ENCODE measurements at places on chromosomes 2 and 18.

- DNase-seq, result no peak
Measured at GRCh38 chr2:122704109-122704563, 948.7 kb downstream of the TSN start.

DNA sequence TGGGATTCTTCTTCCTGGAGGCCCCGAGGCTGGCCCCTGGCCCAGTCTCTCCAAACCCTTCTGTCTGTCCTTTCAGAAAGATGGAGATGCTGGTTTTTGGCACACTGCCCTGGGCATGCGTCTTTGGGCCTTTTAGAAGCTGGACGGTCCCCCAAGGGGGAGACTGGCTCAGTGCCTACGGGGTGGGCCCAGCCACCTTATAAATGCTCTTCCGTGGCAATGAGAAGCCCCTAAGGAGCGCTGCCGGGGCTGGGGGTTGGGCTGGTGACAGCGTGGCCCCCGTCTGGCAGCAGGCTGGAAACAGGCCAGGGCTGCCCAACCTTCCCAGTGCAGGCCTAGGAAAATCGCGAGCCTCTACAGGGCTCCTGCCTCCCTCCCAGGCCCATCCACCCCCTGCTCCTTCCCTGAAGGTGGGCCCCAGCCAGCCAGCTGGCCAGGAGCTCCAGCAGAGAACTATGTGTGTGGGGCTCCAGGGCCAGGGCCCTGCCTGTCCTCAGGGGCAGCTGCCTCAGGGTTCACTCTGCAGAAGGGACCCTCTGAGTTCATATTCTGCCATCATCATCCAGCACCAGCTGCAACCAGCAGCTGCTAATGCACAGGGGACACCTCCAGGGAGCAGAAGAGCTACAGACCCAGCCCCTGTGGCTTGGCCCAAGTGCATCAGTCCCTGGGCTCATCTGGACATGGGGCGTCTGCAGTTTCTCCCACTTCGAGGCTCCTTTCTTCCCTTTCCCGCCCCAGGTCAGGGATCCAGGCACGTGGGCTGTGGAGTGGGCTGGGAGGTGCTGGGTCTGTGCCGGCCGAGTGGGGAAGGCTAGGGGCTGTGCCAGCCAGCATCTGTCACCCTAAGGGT is 107.6 kb upstream of the OTOS start:
- no peak for DNase-seq

- DNase-seq, result no peak
Measured at GRCh38 chr2:226902041-226902966, 66.5 kb downstream of the RHBDD1 start.

- no peak for DNase-seq
Measured at GRCh38 chr2:182951948-182952663, 85.7 kb upstream of the FRZB start.

DNA sequence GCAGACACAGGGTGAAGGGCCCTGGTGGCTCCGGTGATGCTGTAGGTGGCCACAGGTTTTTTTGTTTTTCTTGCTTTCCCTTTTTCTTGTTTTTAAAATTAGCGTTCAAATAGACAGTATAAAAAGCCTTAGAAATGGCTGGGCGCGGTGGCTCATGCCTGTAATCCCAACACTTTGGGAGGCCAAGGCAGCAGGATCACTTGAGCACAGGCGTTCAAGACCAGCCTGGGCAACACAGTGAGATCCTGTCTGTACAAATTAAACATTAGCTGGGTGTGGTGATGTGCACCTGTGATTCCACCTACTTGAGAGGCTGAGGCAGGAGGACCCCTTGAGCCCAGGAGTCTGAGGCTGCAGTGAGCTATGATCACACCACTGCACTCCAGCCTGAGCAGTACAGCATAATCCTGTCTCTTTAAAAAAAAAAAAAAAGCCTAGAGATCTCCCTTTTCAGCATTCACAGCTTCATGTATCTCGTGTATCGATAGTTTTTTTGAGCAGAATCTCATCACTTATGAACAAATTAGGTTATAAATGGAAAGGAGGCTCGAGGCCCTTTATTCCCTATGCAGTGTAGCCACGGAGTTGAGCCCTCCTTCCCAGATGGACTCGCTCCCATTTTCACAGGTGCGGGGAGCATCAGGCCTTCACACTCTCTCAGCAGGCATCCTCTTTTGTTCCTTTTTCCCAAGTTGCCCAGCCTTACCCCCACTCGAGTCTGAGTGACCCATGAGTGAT is 50.8 kb downstream of the EMILIN2 start:
- no peak for DNase-seq

- no peak for DNase-seq
Measured at GRCh38 chr2:129847043-129847442, 132.4 kb upstream of the RAB6C start.

DNA sequence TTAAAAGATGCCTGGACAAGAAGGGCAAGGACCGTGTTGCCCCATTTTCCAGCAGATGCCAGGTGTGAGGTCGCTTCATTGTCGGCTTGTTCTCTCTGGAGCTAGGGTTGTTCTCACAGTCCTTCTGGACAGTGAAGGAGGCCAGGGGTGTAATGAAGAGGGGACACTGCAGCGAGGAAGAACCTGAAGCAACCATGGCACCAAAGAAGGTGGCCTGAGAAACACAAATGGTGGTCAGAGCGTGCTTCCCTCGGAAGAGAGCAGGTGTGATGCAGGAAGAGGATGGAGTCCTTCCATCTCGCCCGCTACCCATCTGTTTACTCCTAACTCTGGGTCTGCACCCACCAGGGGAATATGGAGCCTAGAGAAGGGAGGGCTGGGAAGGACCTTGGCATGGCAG is 50.3 kb upstream of the TWIST2 start:
- no peak for DNase-seq

DNA sequence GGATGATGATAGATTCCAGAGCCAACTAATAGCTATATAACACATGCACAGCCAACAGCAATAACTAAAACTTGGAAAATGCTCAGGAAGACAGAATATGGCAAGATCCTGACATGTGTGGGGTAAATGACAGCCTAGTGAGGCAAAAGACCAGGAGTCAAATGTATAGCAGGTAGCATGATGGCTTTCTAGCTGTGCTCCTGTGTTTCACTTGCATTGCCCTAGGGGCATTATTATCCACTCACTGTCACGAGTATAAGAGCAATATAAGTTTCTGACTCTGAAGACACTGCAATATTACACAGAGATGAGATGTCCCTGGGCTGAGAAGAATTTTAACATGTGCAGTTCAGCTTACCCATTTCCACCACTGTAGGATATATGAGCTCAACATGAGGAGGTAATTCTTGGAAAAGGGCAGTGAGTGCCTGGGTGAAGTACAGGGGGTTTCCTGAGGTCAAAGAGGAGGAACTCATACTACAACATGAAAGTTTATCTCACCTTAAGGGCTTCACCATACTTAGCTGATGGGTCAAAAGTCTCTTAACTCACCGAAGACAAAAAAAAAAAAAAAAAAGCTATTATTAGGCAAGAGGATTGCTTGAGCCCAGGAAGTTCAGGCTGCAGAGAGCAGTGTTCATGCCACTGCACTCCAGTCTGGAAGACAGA is 1385.6 kb upstream of the SLC39A10 start:
- no peak for DNase-seq

- DNase-seq, result no peak
Measured at GRCh38 chr2:156538083-156538504, 101.9 kb downstream of the GPD2 start.

DNA sequence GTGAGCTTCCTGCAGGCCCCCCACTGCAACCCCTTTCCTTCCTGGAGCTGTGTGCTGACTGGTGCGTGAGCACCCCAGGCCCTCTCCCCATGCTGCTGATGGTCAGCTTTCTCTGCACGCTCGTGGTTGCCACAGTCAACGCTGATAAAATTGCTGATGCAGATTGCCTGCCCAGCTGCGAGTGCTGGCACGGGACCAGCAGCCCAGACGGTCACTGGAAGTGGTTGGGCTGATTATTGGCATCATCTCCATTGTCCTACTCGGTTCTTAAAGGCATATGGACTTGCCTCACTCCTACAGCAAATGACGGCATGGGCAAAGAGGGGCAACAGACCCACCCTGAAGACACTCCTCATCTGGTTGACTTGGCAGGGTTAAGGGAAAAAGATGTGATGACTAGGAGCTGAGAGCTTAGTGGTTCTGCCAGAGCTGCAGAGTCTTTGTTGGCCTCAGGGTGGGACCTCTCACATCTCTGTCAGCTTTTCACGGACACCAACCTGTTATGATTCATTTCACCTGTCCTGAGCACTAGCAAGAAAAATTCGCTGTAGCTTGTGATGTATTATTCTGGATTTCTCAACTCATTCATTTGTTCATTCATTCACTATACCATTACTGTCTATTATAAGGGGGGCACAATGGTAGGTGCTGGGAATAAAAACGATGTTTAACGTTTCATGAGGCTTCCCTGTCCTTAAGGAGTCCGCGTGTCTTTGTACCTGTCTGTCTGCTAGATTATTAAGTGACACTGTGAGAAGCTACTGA is 38.4 kb downstream of the PAX8 start:
- no peak for DNase-seq

GRCh38 chr2:237281836-237282306 is 132.1 kb downstream of the COL6A3 start:
- no peak for DNase-seq

DNA sequence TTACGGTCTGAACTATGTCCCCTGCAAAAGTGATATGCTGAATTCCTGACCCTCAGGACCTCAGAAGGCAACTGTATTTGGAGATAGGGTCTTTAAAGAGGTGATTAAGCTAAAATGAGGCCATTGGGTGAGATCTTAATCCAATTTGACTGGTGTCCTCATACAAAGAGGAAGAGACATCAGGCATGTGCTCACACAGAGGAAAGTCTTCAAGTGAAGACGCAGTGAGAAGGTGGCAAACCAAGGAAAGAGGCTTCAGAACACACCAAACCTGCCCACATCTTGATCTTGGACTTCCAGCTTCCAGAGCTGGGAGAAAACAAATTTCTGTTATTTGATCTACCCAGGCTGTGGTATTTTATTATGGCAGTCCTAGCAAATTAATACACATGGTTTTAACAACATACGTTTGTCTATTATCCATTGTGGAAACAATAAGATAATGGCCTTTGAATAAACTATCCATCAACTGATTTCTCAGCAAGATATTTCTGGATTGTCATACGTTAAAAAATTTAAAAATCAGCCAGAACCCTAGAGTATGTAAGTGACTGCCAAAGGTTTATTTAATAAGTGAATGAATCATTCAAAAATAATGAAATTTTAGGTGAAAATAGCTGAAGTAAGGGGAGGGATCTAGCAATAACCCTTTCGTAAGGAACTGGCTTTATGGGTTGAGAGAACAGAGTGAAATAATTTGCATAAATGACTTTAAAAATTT is 6.5 kb downstream of the WIPF1 start:
- DNase-seq, result peak; percentile 15

DNA sequence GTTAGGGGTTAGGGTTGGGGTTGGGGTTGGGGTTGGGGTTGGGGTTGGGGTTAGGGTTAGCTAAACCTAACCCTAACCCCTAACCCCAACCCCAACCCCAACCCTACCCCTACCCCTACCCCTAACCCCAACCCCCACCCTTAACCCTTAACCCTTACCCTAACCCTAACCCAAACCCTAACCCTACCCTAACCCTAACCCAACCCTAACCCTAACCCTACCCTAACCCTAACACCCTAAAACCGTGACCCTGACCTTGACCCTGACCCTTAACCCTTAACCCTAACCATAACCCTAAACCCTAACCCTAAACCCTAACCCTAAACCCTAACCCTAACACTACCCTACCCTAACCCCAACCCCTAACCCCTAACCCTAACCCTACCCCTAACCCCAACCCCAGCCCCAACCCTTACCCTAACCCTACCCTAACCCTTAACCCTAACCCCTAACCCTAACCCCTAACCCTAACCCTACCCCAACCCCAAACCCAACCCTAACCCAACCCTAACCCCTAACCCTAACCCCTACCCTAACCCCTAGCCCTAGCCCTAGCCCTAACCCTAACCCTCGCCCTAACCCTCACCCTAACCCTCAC is 24.1 kb upstream of the RABL2A start:
- DNase-seq, result no peak

Data from GF-D8 (cell line).